ENCODE measurements at places on chromosomes 4 and X. TPM values are rescaled to one million over a fixed set of nuclear protein-coding genes. Genes with fewer than 3 reads are reported as not detected.

CORIN gene
- 0.19 TPM for total RNA-seq

CYBB gene
- not detected for total RNA-seq

WWC2 gene
- 32.0 TPM for total RNA-seq

USP51 gene
- 0.92 TPM for total RNA-seq

TEX11 gene
- not detected for total RNA-seq

ZAR1 gene
- total RNA-seq: not detected

SORBS2 gene
- total RNA-seq: 175 TPM

SH3BP2 gene
- 48.0 TPM for total RNA-seq

PF4V1 gene
- total RNA-seq: not detected

UCP1 gene
- total RNA-seq: not detected

LUZP4 gene
- not detected for total RNA-seq

CCDC160 gene
- not detected for total RNA-seq

SHROOM4 gene
- total RNA-seq: 39.6 TPM

PLXNB3 gene
- 37.6 TPM for total RNA-seq

EBP gene
- 48.0 TPM for total RNA-seq

SPANXA2 gene
- total RNA-seq: not detected

GRID2 gene
- total RNA-seq: not detected

ARHGAP6 gene
- 1.7 TPM for total RNA-seq

CSAG1 gene
- not detected for total RNA-seq
